ENCODE measurements at places on chromosomes 3 and 15. TPM values are rescaled to one million over a fixed set of nuclear protein-coding genes. Genes with fewer than 3 reads are reported as not detected.

Gene CLPX
- 66.9 TPM for total RNA-seq

Gene SLC12A1
- total RNA-seq = 5.8 TPM

Gene ZNF80
- 0.23 TPM for total RNA-seq

Gene ROPN1
- total RNA-seq = not detected

Gene TMEM41A
- 13.1 TPM for total RNA-seq

Gene ZNF385D
- 36.7 TPM for total RNA-seq

Gene SOX14
- 1.4 TPM for total RNA-seq

Gene HRG
- total RNA-seq = not detected

Gene BUB1B
- 22.6 TPM for total RNA-seq

Gene TICRR
- 2.8 TPM for total RNA-seq

Gene JAGN1
- total RNA-seq = 20.1 TPM

Gene SRGAP3
- 106 TPM for total RNA-seq

Gene CCDC50
- total RNA-seq = 72.0 TPM

Gene ANKUB1
- 4.2 TPM for total RNA-seq

Gene CPEB1
- 10.8 TPM for total RNA-seq

Gene ZPLD1
- total RNA-seq = 0.46 TPM

Gene CD47
- total RNA-seq = 310 TPM

Gene KLHL18
- 40.1 TPM for total RNA-seq

Gene GTPBP8
- total RNA-seq = 27.0 TPM

Gene RFTN1
- 27.0 TPM for total RNA-seq

Gene PLIN1
- under 0.01 TPM for total RNA-seq

Gene OCA2
- total RNA-seq = 7.4 TPM

Gene ALS2CL
- 2.1 TPM for total RNA-seq

Gene HYAL1
- total RNA-seq = 0.69 TPM

Gene GABRB3
- total RNA-seq = 141 TPM

Gene GOLGA6A
- 0.23 TPM for total RNA-seq

Gene ADAMTSL3
- total RNA-seq = 2.3 TPM

Gene PCSK6
- total RNA-seq = 17.8 TPM

Gene NTRK3
- total RNA-seq = 65.7 TPM

Gene ZNF621
- 15.5 TPM for total RNA-seq

Gene P2RY12
- total RNA-seq = 56.5 TPM

Gene MYZAP
- total RNA-seq = 3.2 TPM

Gene SMCO1
- total RNA-seq = not detected

Gene BCL2A1
- total RNA-seq = 3.0 TPM

Gene BNIP2
- total RNA-seq = 73.6 TPM

Gene SCG5
- 157 TPM for total RNA-seq

Gene CTXND1
- 4.2 TPM for total RNA-seq

Gene P2RY13
- total RNA-seq = 3.5 TPM

Gene GOLGA6L10
- 2.5 TPM for total RNA-seq

Gene FBXL2
- 82.8 TPM for total RNA-seq

Gene CCR1
- 3.2 TPM for total RNA-seq

Gene OR5K2
- total RNA-seq = not detected

Gene GUCA1C
- total RNA-seq = not detected

Gene FBXW12
- total RNA-seq = 1.8 TPM

Gene CPNE9
- total RNA-seq = 12.7 TPM

Gene ARPIN
- total RNA-seq = 24.5 TPM

Gene BLOC1S6
- 113 TPM for total RNA-seq

Gene PEX11A
- 17.5 TPM for total RNA-seq

Gene LSAMP
- 118 TPM for total RNA-seq
